Fibroblast of villous mesenchyme (primary cell): ENCODE measurements at places on chromosomes 2 and 18. TPM values are rescaled to one million over a fixed set of nuclear protein-coding genes. Genes with fewer than 3 reads are reported as not detected.

DNA sequence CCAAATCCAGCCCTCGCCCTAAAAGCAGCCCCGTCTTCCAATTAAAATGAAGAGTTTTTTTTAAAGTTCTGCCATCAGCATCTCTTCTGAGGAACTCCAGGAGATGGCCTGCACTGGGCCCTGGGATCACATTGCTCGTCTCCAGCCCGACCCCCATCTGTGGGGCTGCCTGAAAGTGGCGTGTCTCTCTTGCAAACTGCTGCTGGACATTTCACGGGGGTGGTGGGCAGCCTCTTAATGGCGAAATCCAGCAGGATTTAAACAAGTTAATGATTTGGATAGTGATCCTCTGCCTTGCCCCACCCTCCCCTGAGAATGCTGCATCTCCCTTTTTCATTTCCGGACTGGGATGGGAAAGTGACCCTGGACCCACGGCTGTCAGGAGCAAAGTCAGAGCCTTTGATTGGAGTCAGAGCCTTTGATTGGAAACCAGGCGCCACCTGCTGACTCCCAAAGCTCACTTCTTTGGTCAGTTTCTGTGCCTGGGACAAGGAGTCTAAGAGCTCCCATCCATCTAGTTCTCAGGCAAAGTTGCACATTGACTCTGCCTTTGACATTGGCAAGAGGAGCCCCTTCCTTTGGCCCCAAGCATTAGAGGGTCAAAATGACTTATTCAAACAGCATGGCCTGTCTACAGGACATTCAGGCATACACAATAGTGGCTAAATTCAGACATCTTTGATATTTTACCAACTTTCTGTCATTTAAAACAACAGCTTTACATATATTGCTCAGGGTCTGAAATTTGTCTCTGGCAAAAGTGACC, 155.2 kb downstream of the SH3BP4 start:
- peak; percentile 81 for DNase-seq

- DNase-seq: no peak
Observed at GRCh38 chr18:45004546-45005080, 323.9 kb downstream of the SETBP1 start.

- DNase-seq: no peak
Observed at GRCh38 chr2:69715964-69716363, 26.0 kb upstream of the ANXA4 start.

GRCh38 chr2:223915071-223915470, 30.1 kb downstream of the WDFY1 start:
- DNase-seq: no peak

- peak; percentile 58 for DNase-seq
Observed at GRCh38 chr2:12170121-12170520, 423.7 kb downstream of the LPIN1 start.

DNA sequence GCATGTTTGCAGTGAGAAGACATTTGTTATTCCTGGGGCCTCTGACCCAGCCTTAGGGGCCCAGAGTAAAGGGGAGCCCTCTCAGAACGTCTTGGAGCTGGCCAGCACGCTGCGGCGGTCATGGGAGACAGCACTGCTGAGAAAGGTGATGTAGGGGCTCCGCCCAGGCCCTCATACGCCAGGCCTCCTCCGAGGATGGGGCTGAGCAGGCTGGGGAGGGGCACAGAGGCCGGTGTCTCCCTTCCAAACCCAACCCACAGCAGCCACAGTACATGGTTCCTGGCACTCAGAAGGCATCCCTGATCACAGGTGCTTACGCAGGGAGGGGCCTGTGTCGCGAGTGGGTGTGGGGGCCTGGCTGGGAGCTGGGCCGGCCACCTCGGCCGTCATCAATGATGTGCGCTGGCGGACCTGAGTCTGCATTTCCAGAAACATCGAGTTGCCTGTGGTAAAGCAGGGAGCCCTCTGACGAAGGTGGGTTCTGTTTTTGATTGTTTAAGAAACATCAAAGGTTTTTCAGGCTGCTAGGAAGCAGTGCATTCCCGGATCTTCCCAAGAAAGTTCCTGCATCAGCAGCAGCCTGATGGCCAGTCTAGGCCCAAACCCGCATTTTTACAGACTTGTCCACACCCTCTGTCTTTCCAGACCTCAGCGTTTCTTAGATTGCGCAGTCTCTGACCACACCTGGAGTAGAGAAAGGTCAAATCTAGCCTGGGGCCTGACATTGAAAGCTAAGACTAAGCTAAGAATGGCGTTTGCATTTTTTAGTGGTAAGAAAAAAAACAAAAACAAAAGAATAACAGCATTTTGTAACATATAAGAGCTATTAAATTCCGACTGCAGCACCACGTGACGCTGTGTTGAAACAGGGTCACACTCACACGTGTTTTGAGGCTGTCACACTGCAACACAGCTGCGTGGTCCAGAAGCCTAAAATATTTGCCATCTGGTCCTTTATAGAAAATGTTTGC, 51.2 kb upstream of the PXDN start:
- DNase-seq: peak; percentile 75

DNA sequence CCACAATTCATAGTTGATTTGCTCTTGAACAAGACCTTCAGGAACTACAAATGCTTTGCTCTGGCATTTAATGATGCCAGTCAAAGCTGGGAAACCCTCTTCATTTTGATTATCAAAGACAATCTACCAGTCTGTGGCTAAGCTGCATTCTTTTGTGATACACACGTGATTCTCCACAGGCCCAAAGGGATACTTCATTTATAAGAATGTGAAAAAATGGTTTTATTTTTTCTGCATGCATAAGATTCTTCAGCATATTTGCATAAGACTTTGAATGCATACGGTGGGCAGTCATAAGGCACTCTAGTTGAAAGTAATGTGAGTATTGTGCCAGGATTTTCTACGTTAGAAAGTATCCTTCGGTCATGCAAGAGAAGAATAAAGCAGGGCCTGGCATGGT, 33.0 kb upstream of the ARL5A start:
- DNase-seq: no peak

DNA sequence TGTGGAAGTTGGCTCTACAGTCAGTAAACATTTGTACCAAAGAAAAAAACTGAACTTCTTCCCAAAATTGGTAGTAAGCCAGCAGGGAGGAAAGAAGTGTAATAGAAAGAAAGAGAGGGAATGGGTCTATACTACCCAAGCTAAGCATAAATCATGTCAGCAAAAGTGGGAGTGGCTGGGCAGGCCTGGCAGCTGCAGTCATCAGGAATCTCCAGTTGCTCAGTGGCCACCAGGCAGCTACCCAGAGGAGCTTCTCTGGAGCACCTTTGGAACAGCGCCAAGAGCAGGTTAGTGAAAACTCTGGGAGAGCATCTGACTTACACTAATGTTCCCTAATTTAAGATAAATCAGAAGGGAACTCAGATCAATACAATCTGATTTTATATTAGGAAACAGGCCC, 14.3 kb downstream of the FRZB start:
- no peak for DNase-seq

GRCh38 chr18:5693699-5694294, 150.0 kb upstream of the EPB41L3 start:
- no peak for DNase-seq

DNA sequence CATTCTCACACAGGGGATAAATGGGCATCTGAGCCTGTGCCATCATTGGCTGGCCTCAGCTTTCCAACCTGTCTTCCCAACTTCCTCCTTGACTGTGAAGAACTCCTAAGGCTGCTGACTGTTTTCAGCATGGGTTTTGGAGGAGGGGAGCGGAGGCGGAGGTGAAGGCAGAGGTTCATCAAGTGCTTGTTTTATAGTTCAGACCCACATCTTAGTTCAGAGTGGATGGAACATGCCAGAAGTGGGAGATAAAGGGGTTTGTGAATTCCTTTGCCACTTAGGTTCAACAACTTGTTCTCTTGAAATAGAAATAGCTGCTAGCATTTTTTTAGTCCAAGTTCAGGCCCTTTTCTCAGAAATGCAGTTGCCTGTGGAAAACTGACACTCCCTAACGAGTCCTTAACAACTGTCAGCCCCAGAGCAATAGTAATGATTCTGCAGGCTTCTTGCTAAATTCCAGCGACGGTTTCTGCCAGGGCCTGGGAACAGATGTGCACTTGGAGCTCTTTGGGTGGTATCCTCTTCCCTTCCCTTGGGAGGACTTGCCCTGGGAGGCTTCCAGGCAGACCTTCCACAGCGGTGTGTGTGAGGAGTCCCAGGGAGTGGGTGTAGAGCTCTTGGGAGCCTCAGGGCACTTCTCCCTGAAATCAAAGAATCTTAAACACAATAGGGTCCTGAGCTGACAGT, 30.1 kb upstream of the ITGA6 start:
- peak; percentile 59 for DNase-seq

DNA sequence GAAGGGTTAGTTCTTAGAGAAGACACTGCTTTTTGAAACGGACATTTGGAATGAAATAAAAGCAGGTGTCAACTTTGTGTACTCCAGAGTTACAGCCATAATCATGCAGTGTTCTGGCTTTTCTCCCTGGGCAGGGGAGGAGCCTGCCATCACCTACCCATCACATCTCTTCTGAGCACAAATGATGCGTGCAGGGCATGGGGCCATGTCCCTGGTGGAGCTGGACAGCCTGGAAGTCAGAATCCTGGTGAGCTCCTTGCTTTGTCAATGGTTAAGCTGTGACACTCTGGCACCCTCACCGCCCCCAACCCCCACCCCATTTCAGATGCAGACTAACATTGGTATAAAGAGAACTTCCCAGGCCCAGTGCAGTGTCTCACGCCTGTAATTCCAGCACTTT, 53.1 kb downstream of the PDCL3 start:
- no peak for DNase-seq

- DNase-seq: no peak
Observed at GRCh38 chr18:8019600-8019999, 452.5 kb downstream of the PTPRM start.

DNA sequence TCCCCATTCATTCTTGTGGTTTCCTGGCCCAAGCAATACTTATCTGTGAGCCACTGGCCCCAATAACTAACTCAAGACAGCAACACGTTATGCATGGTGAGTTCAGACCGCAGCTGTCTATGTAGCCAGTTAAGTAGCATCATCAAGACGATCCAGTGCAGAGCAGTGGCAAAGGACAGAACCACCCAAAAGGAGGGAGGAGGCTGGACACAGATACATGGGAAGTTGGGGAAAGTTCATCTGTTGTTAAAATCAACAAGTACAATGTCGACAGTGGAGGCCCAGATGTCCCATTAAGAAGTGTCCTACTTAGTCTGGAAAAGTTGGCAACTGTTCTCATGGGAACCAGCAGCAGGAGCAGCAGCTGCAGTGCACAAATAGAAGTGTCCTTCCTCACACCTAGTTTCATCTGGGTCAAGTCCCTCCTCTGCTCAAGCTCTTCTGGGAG, 106.9 kb upstream of the THOC1 start:
- peak; percentile 56 for DNase-seq

DNA sequence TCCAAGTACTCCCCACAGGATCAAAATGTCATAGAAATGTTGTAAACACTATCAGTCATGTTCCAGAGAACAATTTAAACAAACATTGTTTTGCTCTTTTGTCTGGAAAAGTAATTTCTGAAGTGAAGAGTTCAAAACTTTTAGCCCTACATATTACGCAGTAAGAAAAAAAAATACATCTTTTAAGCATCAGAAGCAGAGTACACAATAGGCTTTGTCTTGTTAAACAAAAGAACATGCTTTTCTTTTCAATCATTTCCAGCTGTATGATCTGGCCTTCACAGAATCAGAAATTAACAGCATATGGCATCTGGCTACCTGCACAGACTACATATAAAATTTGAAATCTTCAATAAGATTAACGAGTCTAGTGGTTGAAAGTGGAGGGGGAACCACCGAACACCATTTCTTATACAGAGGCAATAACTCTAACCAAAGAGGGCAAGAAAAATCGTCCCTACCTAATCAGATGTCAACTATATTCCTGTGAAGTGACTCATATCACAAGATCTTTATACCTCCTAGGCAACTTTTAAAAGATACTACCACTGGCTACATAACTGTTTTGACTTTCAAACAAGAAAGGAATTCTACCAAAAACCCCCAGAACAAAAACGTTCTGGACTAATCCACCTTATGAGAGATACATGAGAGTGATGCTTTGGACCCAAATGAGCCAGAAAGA, 149.3 kb downstream of the EXOC6B start:
- DNase-seq: peak; percentile 39

- DNase-seq: peak; percentile 62
Observed at GRCh38 chr2:100813527-100813926, 6.4 kb upstream of the NPAS2 start.

DNA sequence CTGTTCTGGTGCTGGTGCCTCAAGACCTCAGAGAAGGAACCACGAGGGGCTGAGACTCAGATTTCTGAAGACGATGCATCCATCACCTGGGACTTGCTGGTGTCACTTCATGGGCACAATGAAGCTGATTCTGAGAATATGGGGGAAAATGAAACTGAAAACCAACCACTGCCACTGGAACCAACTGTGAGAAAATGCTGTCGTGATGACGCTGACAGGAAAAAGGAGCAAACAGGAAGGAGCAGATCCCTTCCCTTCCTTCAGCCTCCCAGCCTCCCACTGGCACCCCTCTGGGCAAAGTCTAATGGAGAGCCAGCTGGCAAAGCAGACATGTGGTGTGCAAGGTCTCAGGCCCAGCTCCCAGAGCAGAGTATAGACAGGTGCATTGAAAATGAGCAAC, 109.7 kb downstream of the FOXI3 start:
- DNase-seq: no peak

Gene STARD6
- total RNA-seq: 0.43 TPM in 1 of 2 replicates, not detected in the other

Gene MLPH
- total RNA-seq: 29.3 and 40.6 TPM in 2 replicates

Gene AQP12A
- not detected in 2 replicates for total RNA-seq

Gene SNTG2
- total RNA-seq: under 0.01 and 1.6 TPM in 2 replicates

Gene NR4A2
- 0.32 TPM in 1 of 2 replicates, not detected in the other for total RNA-seq

Gene TSPYL6
- not detected in 2 replicates for total RNA-seq
